ENCODE measurements at places on chromosomes 4 and X.

DNA sequence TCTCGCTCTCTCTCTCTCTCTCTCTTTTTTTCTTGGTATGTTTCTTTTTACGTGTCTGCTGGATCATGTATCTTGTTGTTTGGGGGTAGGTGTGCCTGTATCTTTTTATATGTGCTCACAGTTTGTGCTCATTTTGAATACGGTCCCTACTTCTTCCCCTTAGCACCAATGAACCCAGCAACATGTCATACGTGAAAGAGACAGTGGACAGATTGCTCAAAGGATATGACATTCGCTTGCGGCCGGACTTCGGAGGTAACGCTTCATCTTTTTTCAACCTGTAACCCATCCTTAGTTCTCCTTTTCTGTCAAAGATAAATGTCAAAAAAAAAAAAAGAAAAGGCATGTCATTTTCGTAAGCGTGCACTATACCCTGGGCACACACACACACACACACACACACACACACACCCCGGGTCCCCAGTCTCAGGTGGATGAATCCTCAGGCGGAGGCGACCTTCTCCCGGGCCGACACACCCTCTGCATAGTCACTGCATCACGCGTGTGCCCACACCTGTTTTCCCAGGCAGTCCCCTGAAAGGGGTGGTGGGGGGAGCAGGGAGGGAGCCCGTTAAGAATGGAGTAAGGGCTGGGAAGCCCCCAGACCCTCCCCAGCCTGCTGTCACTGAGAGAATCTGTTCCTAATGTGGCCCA lies 511 bp downstream of the GABRB1 start:
- H3K4me1 ChIP-seq, result no peaks in the 10 kb centered on the region
- DNase-seq, result peak; percentile 22
- no peak overlapping the region for H3K27ac ChIP-seq
- no peaks in the 10 kb centered on the region for H3K36me3 ChIP-seq
- H3K4me3 ChIP-seq, result peak overlapping the region; percentile 12
- peaks cover 69% of the 10 kb centered on the region for H3K27me3 ChIP-seq

DNA sequence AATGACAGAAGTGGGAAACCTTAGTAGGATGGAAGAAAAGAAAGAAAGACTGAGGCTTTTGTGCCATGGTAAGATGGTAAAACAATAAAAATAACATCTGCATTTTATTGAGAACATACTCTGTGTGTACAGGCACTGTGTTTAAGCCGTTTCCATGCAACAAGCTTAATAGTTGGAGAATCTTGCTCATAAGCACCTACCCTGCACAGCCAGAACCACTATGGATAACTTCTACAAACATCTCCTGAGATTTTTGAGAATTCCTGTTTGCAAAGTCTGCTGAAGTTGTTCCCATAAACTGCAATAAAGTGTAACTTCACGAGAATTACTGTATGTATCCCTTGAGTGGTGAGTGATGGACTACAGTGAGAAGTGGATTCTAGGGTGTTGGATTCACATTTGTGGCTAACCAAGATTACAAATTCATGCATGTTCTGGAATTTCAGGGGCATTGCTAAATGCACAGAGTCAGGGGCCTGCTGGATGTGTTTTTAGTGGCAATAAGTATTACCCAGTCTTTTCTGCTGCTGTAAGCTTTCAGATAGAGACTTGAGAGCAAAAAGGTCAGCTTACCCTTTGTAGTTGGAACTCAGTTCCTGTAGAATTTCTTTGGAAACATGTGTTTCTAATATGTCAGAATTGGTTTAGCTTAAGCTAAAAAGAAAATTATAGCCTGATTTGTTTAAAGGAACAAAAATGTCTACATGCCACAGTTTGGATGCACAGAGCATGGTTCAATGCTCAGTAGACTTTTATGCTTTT lies 132.5 kb downstream of the AFF1 start:
- no peaks in the 10 kb centered on the region for H3K27me3 ChIP-seq
- no peaks in the 10 kb centered on the region for H3K36me3 ChIP-seq
- H3K4me3 ChIP-seq, result no peak overlapping the region

DNA sequence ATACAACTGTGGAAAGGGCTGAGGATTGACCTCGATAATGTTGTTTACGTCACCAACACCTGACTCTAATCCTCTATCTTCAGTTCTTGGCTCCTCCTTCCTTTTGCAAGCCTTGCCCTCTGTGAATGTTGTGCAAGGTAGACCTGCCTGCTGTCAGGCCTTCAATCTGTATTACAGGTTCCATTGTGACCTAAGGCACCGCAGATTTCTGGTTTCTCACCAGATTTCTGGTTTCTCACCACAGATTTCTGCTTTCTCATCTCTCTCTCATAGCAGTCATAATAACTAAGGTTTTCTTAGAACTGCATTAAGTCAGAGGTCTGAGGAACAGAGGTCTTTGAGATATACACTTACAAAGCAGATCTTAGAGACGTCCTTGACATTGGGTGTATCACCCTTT lies 51.5 kb upstream of the ETNPPL start:
- H3K36me3 ChIP-seq, result no peaks in the 10 kb centered on the region
- H3K27ac ChIP-seq, result no peak overlapping the region
- DNase-seq, result no peak
- peaks cover 5% of the 10 kb centered on the region for H3K27me3 ChIP-seq
- no peaks in the 10 kb centered on the region for H3K4me1 ChIP-seq
- H3K4me3 ChIP-seq, result no peak overlapping the region

DNA sequence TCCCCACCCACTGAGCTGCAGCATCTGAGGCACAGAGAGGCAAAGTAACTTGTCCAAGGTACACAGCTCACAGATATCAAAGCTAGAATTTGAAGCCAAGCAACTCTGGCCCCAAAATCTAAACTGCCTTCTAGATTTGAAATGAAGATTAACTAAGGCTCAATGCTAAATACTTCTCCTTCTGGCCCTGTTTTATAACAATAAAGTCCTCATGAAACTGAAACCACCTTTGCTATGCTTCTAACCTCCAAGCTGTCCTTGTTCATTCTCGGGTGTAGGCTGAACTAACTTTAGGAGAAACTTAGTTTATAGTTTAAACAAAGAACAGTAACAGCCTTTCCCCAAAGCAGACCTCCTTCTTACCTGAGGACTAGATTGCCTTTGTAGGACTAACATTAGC lies 93.6 kb downstream of the DCTD start:
- DNase-seq, result no peak
- H3K27me3 ChIP-seq, result no peaks in the 10 kb centered on the region
- H3K36me3 ChIP-seq, result peaks cover 11% of the 10 kb centered on the region
- peaks cover 5% of the 10 kb centered on the region for H3K4me1 ChIP-seq
- H3K27ac ChIP-seq, result no peak overlapping the region

DNA sequence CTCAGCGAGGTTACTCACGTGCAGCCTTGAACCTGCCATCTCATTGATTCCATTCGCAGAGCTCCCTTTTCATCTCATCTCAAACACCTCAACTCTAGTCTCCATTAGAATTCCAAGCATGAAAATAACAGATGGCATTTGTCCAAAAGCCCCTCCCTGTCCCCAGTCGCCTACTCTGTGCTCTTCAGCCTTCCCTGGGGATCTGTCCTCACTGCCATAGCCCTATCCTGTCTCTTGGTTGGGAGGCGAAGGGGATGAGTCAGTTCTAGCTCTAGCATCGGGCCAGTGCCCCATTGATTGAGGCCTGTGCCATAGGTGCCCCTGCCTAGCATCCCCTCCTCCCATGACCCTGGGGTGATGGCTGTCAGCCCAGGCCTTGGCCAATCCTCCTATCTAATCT lies 134.0 kb upstream of the PJA1 start:
- H3K27me3 ChIP-seq, result no peaks in the 10 kb centered on the region
- no peak overlapping the region for H3K27ac ChIP-seq
- no peak for DNase-seq
- H3K36me3 ChIP-seq, result no peaks in the 10 kb centered on the region

- no peak overlapping the region for H3K4me3 ChIP-seq
- peaks cover 5% of the 10 kb centered on the region for H3K4me1 ChIP-seq
- no peaks in the 10 kb centered on the region for H3K36me3 ChIP-seq
- no peaks in the 10 kb centered on the region for H3K27me3 ChIP-seq
- DNase-seq, result no peak
These were observed 137.3 kb upstream of the ANXA10 start for GRCh38 chr4:167955006-167955405.

DNA sequence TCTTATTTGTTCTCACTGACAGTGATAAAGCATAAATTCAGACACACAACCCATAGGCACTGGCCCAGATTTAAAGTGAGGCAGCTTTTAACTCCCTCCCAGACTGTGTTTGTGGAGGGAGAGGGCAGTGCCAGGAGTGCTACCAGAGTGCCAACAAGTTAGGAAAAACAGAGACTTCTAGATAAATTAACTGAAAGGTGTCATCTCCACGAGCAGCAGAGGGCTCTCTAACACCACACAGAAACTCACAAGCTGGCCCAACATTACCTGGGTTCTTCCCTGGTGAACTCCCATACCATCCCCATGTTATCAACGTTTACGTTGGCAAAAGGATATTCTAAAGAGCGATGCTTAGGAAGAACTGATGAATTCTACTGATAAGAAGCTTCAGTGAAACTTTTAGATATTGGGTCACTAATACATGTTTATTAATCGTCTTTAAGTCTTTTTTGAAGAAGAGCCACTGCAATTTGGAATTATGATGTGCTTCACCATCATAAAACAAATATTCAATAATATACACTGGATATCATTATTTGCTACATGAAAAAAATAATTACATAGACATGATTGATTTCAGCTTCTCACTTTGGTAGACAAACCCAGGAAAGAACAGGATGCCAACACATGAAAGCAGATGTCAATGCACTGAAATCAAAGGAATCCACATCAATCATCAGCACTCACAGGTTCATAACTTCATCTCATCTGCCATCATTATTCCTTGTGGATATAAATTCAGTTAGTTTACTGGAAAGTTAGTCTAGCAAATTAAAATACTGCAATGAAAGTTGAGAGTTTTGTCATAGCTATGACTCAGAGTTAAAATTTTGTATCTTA lies 121.2 kb upstream of the NAP1L5 start:
- no peak for DNase-seq
- no peaks in the 10 kb centered on the region for H3K27me3 ChIP-seq
- peaks cover 16% of the 10 kb centered on the region for H3K4me1 ChIP-seq
- no peak overlapping the region for H3K27ac ChIP-seq
- no peaks in the 10 kb centered on the region for H3K36me3 ChIP-seq

DNA sequence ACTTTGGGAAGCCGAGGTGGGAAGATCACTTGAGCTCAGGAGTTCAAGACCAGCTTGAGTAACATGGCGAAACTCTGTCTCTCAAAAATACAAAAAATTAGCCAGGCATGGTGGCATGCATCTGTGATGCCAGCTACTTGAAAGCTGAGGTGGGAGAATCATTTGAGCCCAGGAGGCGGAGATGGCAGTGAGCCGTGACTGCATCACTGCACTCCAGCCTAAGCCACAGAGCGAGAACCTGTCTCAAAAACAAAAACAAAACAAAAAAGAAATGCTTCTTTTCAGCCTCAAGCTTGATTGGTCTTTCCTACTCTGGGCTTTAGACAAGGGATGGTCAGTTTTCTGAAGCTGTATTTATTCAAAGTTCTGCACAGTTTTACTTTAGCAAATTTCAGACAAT lies 15.8 kb upstream of the DHRSX start:
- H3K27me3 ChIP-seq, result no peaks in the 10 kb centered on the region
- no peaks in the 10 kb centered on the region for H3K4me1 ChIP-seq
- DNase-seq, result no peak
- H3K4me3 ChIP-seq, result no peak overlapping the region
- H3K27ac ChIP-seq, result no peak overlapping the region
- H3K36me3 ChIP-seq, result no peaks in the 10 kb centered on the region

DNA sequence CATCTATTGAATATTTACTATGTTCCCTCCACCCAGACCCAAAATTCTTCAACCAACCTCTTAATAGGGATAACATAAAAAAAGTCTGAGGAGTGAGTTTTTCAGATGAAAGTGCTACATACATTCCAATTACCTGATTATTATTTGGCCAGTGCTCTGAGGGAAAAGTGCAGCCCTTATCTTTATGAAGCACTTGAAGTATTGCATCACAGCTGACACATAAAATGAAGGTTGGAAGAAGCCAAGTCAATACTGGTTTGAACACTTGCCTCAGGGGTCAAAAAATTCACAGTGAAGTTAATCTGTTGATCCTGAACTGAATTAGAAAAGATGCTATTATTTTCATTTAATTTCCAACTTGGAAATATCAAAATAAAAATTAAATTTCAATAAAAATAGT lies 498.9 kb downstream of the INPP4B start:
- no peaks in the 10 kb centered on the region for H3K27me3 ChIP-seq
- DNase-seq, result no peak
- H3K4me3 ChIP-seq, result no peak overlapping the region
- peaks cover 58% of the 10 kb centered on the region for H3K4me1 ChIP-seq
- peak overlapping the region; percentile 1 for H3K27ac ChIP-seq

DNA sequence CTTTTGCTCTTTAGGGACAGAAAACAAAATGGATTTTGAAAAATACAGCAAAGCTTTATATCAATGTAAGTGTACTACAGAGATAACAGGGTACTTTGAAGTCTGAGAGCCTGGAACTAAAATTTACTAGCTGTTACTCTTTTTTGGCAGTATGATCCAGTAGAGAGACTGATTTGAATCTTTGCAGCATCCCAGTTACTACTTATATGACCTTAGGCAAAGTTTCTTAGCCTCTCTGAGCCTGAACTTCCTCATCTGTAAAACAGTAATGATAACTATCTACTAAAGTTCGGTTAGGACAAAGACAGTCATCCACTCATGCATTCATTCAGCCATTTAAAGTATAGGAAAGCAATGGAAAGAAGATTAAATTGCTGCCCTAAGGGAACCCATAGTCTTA lies 10.1 kb downstream of the BRWD3 start:
- H3K4me3 ChIP-seq, result no peak overlapping the region
- H3K27me3 ChIP-seq, result no peaks in the 10 kb centered on the region
- no peaks in the 10 kb centered on the region for H3K4me1 ChIP-seq
- no peak overlapping the region for H3K27ac ChIP-seq
- no peak for DNase-seq
- H3K36me3 ChIP-seq, result no peaks in the 10 kb centered on the region

DNA sequence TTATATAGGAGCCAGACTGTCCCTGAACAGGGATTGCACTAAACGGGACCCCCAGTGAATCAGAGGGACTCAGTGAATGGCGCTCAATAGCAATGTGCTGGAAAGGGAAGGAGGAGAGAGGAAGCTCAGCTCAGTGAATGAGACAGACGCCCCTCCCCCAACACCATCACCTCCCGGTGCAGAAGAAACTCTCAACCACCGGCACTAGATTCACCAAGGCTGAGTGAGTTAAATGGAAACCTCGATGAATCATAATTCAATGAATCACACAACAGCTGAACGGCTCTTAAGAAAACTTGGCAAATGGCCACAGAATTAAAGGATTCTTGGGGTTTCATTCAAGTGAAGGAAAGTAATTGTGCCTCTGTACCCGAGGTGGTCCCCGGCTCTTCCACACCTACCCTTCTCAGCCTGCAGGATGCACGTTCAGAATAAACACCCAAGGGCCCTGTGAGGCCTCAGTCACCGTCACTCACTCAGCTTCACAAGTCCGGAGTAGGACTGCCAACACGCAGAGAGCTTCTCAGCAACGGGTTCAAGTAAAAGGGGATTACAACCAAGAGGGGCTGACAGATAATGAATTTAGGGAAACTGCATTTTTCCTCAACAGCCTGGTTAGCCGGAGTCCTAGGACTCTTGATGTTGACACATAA lies 29.3 kb downstream of the CRMP1 start:
- no peak overlapping the region for H3K4me3 ChIP-seq
- H3K4me1 ChIP-seq, result peaks cover 6% of the 10 kb centered on the region
- H3K27me3 ChIP-seq, result peaks cover 13% of the 10 kb centered on the region

Measured in RWPE2 (cell line).